ENCODE measurements at places on chromosomes 5 and 9.

DNA sequence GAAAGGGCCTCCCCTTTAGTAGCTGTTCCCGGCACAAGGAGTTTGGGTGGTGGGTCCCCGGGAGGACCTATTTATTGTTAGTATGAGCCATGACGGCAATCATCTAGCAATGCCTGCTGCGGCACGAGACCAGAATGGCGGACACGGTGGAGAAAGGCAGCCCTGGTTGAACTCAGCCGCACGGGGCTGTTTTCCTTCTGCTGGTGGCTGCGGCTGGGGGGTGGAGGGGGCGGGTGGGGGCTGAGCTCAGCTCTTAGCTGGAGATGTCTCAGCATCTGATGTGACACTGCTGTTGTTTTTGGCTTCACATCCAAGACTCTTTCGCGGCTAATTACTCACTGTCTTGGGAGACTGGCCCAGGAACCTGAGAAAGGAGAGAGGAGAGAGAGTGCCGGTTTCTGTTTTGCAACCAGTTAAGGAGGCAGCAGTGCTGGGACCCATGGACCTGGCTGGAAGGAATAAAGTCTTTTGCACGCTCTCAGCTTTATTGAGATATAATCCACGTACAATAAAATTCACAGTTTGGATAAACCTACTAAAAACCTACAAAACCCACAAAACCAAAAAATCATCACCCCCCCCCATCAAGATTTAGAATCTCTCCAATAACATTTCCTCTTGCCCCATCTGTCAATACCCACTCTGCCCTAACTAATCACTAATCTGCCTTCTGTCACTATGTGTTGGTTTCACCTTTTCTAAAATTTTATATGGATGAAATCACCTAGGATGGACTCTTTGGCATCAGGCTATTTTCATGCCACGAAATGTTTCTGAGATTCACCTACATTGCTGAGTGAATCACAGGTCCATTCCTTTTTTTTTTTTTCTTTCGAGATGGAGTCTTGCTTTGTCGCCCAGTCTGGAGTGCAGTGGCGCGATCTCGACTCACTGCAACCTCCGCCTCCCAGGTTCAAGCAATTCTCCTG is 81.8 kb upstream of the NEURL1B start:
- DNase-seq, result peak; percentile 66

GRCh38 chr5:40995801-40996586 is 75.1 kb downstream of the MROH2B start:
- DNase-seq, result peak; percentile 12

DNA sequence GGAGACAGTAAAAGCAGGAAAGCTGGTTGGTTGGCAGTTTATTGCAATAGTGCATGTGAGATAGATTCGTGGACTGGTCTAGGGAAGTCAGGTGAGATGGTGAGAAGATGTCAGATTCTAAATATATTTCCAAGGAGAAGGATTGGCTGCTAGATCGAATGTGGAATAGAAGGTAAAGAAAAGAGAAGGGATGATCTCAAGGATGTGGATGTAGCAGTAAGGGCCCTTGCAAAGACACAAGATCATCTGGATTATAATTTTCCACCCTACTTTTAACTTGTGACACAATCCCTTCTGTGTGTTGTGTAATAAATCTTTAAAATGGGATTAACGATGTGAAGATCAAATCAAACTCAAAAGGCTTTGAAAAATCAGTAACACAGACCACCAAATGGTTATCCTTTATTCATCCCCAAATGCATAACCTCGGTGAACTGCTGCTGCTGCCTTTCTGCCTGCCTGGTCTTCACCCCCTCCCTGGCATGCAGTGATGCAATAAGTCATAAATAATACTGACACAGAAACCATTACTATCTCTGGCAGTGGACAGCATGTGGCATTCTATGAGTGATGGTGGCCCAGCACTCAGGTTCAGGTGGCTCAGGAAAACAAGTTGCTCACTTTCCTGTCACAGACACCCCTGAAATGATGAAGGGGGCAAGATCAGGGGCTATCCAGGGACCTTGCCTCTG is 178.4 kb downstream of the FAM114A2 start:
- DNase-seq, result no peak

GRCh38 chr9:93254061-93254481 is 70.1 kb downstream of the WNK2 start:
- no peak for DNase-seq

GRCh38 chr5:572398-573019 is 39.6 kb upstream of the CEP72 start:
- DNase-seq, result no peak

- no peak for DNase-seq
These were observed 21.6 kb upstream of the PIP5K1B start for GRCh38 chr9:68683433-68683832.

GRCh38 chr5:120545951-120546350 is 81.9 kb downstream of the PRR16 start:
- peak; percentile 41 for DNase-seq

DNA sequence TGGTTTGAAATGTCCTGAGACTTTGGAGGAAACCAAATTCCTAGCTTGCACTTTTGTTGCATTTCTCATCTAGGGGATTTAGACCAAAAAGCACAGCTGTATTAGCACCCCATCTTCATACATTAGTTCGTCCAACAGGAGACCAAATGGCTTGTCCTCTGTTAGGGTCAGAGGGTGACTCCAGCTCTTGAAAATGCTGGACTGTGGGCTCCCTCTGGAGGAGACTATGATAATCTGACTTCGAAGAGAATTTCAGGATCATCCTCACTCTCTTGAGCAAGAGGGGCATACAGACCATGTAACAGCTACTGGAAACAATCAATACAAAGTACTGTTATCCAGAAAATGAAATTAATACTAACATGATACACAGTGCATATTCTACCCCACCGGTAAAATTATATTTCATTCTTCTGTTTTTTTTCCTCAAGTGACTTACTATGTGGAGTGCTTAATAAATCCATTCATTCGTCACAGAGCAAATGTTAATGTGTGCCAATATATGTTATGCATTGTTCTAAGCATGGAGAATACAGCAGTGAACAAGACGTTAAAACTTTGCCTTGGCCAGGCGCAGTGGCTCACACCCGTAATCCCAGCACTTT is 63.7 kb upstream of the PPP2CA start:
- DNase-seq, result peak; percentile 89

- no peak for DNase-seq
These were observed 31.1 kb downstream of the PTTG1 start for GRCh38 chr5:160452795-160453194.

DNA sequence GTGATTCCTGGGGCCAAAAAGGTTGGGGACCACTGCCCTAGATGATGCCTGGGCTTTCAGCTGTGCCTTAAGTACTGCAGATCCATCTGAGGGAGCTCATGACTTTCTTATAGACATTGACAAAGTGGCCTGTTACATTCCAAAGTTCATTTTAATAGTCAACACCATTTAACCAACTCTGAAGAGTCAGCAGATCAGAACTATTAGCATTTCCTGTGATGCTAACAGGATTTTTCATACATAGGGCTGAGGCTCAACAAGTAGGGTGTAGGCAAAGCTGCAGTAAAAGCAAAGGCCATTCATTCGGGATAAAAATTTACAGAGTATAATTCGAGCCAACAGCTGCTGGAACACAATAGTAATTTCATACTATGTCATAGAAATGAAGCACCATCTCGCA is 105.4 kb downstream of the LPAR1 start:
- DNase-seq, result no peak

- no peak for DNase-seq
These were observed 163.1 kb upstream of the PTCH1 start for GRCh38 chr9:95679874-95680273.

- DNase-seq, result no peak
These were observed 8.4 kb downstream of the PTGES2 start for GRCh38 chr9:128118971-128119665.

DNA sequence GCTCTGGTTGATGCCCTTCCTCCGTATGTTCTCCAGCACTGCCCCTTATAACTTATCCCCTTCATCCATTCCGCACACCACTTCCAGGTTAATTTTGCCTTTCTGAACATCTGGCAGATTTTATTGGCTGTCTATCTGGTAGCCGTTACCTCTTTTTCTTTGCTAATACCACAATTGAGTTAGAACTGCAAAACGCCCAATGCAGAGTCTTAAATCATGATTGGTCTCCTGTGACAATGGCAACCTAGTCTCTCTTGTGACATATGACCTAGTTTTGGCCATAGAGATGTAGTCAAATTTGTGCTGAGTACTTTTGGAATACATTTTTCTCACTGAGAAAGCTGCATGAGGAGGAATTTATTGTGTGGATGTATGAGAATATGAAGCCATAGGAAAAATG is 365.7 kb upstream of the PRR16 start:
- no peak for DNase-seq

GRCh38 chr9:89420397-89421178 is 77.3 kb downstream of the SEMA4D start:
- DNase-seq, result no peak

GRCh38 chr5:15506146-15506545 is 6.2 kb downstream of the FBXL7 start:
- DNase-seq, result no peak

DNA sequence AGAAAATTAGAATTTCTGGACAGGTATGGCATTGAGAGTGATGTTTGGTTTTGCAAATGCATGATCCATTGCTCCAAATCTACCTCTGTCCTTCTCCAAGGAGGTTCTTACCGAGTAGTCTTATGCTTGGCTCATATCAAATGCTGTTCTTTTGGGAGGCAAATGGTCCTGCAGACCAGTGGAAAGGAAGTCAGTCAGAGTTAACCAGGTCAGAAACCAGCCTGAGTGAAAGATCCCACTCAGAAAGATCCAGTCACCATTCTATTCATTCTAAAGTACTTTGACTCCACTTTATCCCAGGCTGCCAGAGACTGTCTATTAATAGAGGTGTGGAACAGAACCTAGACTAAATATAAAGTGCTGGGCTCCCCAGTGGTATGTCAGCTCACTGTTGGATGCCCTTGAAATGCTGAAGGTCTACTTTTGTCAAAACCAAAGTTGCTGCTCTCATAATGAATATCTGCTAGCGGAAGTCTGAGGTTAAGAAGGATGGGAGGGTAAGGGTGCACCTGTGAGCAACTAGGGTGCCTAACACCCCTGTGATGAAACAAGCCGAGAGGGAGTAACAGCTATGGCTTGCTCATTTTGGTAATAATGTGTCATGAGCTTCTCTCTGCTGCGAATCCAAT is 302.2 kb downstream of the ZNF608 start:
- no peak for DNase-seq

GRCh38 chr9:31415164-31415563 is 969.3 kb upstream of the ACO1 start:
- DNase-seq, result no peak

DNA sequence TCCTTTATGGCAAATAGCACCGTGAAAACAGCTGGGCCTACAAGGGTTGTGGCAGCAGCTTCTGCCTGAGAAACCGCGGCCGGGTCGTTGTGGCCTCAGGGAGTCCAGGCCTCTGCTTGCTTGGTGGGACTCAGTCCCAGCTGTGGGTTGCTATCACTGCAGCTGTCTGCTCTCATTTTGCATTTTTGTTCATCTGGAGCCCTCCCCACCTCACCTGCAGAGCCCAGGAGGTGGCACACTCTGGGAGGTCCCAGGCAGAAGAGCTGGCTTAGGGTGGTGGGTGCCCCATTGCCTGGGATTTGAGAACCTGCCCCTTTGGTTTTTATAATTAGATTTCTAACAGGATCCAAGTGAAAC is 138.4 kb downstream of the GADD45G start:
- no peak for DNase-seq

- DNase-seq, result no peak
These were observed 278.9 kb upstream of the ACTBL2 start for GRCh38 chr5:57761513-57761912.

DNA sequence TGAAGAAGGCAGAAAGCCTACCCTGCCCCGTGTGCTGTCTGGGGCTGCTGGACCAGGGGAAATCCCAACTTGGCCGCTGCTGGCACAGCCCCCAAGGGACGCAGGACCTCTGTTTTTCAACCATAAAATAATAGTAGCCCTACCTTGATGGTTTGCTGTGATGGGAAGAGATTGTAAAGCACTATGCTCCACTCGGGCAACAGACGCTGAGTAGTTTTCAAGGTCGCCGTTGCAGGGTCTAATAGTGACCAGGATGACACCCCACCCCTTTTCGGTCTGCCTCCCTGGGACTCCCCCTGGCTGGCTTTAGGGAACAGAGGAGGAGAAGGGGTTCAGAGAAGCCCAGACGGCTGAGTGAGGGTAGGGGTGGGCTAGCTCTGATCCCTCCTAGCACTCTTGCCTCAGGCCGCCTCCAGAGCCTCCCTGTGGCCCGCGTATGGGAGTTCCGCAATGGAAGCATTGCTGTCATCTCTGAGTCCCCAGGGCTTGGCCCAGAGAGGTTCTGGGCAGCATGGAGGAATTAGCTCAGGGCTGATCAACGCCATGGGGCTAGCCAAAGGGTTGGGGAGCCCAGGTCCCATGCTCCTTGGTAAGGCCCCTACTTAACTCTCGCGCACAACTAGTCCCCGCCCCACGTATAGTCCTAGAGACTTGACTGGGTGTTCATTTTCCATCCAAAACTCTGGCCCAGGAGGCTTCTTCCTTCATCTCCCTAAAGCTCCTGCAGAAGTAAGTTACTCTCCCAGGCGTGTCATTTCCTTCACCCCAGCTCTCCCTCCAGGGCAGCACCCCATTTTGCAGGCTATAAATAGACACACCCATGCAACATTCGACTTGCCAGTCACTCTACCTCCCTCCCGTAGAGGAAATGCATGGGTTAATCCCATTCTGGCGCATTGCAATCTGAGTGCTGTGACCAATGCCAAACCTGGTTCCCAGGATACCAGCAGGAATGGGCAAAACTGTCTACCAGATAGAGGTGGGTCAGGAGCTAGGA is 1.1 kb upstream of the IRF1 start:
- DNase-seq, result no peak

- DNase-seq, result no peak
These were observed 62.5 kb downstream of the MVB12B start for GRCh38 chr9:126388964-126389708.

DNA sequence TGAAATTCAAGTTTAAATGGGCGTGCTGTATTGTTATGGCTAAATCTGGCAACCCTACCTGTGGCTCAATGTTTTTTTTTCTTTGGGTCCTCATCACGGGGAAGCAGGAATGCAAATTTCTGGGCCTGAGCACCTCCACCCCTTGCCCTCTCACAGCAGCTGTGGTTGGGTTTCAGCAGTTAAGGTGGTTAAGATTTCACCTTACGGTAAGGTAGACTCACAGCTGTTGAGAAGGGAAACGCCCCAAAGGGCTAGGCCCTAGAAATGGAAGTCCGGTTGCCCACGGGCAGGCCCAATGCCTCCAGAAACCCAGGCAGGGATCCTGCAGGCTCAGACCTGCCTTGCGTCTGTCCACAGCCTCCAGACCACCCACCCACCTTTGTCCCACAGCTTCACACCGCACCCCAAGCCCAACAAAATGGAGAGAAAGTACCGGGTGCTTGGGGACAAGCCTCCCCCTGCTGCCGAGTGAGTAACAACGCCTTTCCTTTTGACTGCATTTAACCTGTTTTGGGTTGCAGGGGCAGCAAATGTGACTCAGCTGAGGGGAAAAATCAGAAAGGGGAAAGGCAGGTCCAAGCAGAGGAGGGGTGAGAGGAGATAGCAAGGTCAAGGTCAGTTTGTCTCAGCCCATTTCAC is 48.1 kb upstream of the TDRD7 start:
- DNase-seq, result no peak

- DNase-seq, result no peak
These were observed 53.3 kb downstream of the PRRC2B start for GRCh38 chr9:131447148-131447547.

GRCh38 chr9:33719581-33720374 is 75.6 kb upstream of the PRSS3 start:
- DNase-seq, result peak; percentile 37

GRCh38 chr5:84287951-84288350 is 96.7 kb downstream of the EDIL3 start:
- DNase-seq, result peak; percentile 87

Measured in adipocyte (in vitro differentiated cells).